ENCODE measurements at places on chromosomes 12 and 14.

DNA sequence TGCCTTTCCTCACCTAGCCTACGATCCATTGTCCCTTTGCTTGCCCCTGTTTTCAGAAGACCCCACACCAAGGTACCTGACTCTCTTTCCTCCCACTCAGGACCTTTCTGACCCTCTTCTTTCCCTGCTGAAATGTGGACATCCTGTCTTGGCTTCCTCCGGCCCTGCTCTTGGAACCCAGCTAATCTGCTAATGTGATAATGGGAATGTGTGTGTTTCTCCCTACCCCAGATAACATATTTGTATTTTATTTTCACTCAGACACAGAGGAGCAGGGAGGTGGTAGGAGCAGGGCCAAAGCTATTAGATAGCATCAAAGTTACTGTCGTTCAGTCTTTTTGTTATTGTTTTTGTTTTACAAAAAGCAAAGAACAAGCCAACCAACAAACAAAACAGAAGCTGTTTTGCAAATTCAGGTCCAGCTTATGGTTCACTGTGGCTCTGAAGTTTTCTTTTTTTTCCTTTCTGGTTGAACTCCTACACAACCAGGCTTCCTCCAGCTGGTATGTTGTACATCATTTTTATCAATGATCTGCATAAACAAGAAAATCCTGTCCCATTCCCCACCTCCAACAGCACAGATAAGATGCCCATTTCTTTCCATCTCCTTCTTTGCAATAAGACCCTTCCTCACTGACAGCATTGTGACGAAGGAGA, 137.3 kb downstream of the C12orf75 start:
- no peak for DNase-seq

GRCh38 chr12:1796515-1797010, 23.8 kb upstream of the LRTM2 start:
- DNase-seq, result no peak

- no peak for DNase-seq
Measured at GRCh38 chr12:58030566-58031279, 89.4 kb downstream of the ATP23 start.

- no peak for DNase-seq
Measured at GRCh38 chr12:3161861-3162260, 84.7 kb downstream of the TSPAN9 start.

- DNase-seq, result no peak
Measured at GRCh38 chr12:80059102-80059501, 40.2 kb upstream of the OTOGL start.

GRCh38 chr12:29024117-29024516, 125.0 kb upstream of the FAR2 start:
- DNase-seq, result no peak

GRCh38 chr12:111636209-111636945, 37.3 kb upstream of the ATXN2 start:
- peak; percentile 82 for DNase-seq

DNA sequence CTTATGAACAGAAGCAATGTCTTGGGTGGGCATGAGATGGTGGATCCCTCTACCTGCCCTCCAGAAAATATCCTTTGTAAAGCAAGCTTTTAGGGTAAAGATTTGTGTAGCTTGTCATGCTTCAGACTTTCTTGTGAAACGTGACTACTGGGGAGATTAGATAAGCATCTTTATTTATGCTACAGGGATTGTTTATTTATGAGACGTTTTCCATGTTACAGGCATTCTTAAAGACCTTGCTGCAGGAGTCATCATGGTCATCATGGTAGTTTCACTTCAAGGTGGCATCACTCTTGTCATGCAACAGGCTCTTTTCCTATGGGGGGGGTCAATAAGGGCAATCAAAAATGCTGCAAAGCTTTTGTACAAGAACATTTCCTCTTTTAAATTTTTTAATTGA, 8.2 kb upstream of the MIS18BP1 start:
- DNase-seq, result no peak

- peak; percentile 72 for DNase-seq
Measured at GRCh38 chr12:19856389-19856788, 417.1 kb downstream of the AEBP2 start.

- no peak for DNase-seq
Measured at GRCh38 chr12:123815968-123816367, 53.9 kb downstream of the DNAH10 start.

DNA sequence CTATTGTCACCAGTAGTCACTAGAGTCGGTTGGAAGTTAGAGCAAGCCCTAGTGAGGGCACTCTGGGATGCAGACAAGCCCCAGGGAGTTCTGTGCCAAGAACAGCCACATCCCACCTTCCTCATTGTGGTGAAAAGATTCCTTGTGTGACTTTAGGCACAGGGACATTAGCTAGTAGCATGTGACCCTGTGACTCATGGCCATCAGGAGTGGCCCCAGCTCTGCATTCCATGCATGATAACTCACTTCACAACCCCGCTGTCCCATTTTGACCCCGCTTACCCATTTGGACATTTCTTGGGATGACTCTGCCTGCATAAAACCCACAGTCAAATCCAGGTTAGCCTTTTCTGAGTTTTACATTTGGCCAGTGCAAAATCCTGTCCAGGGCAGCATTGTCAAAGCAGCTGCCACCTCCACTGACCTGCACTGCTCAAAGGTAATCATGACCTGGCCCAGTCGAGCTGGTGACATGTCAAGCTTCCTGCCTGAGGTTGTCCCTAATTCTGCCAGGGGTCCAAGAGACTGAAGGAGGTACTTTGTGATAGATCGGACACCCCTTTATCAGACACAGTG, 430.5 kb downstream of the DPF3 start:
- DNase-seq, result peak; percentile 14

DNA sequence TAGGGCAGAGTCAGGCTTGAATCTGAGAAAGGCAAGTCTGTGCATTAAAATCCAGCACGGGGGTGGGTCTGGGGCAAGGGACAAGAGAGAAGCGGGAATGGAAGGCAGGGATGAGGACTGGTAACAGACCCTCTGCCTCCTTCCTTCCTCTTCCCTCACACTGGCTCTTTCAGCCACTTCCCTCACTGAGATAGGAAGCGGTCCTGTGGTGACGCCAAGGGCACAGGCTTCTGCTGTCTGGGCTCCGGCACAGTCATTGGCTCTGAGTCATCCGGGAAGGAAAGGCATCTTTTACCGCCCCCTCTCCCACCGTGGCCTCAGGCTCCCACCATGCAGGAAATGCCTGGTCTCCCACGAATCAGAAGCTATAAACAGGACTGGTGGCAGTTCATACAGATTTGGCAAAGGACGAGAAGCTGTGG, 70.2 kb downstream of the ETV6 start:
- DNase-seq, result peak; percentile 43

DNA sequence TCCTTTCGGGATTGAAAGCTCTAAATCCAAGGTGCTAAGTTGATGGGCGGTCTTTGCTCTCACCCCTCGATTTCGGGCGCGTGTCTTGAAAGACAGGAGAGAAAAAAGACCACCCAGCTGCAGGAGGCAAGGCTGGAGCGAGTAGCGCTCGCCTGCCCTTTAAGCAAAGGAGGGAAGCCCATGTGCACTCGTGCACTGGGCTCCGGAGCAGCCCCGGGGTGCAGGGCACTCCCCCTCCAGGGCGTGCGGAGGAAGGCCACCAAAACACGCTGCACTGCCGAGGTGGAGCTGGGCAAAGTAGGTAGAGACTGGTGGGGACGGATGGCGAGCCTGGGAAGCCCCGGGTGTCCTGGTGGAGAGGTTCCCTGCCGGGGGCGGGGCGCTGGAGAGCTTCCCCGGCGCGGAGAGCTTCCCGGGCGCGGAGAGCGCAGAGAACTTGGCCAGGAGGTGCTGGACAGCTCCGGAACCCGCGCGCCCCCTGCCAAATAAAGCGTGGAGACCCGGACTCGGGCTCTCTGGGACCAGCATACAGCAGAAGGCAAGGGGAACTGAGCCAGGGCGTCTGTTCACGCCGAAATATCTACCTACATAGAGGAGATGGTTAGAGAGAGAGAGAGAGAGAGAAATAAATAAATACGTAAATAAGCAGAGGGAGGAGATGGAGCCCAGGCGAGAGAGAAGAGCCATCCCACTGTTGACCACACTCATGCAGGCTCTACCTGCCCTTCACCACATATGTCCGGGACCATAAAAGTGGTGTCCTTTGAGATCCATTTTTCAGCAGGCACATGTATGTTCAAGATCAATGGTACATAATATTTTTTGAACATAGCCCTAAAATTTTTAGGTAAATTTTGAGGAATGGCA, 662 bp upstream of the NELL2 start:
- DNase-seq, result peak; percentile 14

- no peak for DNase-seq
Measured at GRCh38 chr14:76456891-76457586, 81.1 kb downstream of the ESRRB start.

GRCh38 chr14:79721399-79722084, 489.8 kb downstream of the DIO2 start:
- DNase-seq, result peak; percentile 88

GRCh38 chr14:72800848-72801370, 93.0 kb downstream of the DPF3 start:
- no peak for DNase-seq

GRCh38 chr14:49982082-49982481, 89.2 kb downstream of the ARF6 start:
- no peak for DNase-seq

GRCh38 chr12:111355201-111355925, 13.5 kb downstream of the PHETA1 start:
- DNase-seq, result no peak

GRCh38 chr14:102525929-102526497, 16.4 kb upstream of the ANKRD9 start:
- DNase-seq, result no peak

GRCh38 chr12:100545092-100545491, 28.4 kb upstream of the GAS2L3 start:
- no peak for DNase-seq

- DNase-seq, result no peak
Measured at GRCh38 chr14:104868811-104869572, 3.9 kb downstream of the CEP170B start.

DNA sequence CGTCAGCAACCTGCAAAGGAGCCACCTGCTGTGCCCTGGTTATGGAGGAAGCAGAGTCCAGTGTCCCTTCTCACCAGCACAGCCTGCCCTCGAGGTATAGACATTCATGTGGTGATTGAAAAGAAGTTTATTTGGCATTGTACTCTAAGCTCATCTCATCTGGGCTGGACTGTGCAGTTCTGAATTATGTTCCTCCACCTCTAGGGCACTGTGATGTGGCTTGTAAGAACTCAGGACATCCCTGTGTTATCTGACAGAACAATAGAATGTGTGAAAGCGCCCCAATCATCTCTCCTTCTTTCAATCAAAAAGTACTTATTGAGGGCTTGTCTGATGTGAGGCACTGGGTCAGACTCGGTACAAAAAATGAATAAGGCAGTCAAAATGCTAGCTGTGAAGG, 140.1 kb downstream of the DHRS2 start:
- DNase-seq, result no peak

DNA sequence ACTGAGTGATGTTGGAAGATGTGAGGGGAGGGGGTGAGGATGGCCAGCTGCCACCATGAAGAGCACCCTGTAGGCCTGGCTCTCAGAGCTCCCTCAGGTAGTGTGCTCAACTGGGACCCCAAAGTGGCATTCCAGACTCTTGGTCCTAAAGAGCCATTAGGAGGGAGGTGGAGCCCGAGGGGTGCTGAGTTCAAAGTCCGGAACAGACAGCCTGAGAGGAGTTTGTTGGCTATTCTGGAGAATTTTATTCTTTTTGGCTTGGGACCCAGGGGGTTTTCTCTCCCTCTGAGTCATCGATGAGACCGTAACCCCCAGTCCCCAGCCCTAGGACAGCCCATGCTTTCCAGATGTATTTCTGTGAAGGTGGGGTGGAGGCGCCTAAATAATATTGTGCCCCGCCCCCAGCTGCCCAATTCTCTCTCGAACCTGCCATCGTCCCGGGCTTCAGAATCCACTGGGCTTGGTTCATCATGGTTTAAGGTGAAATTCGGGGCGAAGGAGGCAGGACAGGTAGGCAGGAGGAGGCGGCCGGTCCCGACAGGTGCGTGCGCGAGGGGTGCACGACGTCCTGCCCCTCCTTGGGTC, 690 bp upstream of the RBP5 start:
- DNase-seq, result no peak

- no peak for DNase-seq
Measured at GRCh38 chr14:103423050-103423461, 37.8 kb downstream of the MARK3 start.

DNA sequence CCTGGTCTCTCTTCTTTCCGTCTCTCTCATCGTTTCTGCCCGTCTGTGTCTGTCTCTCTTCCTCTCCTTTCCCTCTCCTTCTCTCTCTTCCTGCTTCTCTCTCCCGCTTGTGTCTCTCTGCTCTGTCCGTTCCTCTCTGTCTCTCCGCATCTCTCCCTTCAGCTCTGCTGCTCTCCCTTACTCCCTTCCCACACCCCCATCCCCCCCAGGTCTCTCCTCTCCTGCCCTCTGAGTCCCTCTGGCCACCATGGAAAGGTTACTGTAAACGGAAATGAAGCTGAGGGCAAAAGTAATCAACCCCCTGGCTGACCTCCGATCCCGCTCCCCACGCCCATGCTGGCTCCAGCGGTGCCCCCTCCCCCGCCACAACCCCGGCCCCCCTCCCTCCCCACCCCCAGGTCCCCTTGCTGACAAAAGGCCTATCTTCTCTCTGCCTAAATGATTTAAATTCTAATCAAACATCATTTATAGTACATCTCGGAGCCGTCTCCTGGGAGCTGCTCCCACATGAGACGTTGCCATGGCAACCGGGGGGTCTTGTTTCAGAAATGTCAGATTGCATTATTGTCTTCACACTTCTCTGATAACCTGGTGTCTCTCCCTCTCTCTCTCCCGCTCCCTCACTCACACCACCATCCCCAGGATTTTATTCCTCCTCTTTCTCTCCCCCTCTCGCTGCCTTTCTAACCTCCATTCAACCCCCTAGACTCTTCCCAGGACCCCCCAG, 203.8 kb downstream of the RBM19 start:
- DNase-seq, result no peak

- DNase-seq, result no peak
Measured at GRCh38 chr14:104882991-104883660, 18.1 kb downstream of the CEP170B start.

DNA sequence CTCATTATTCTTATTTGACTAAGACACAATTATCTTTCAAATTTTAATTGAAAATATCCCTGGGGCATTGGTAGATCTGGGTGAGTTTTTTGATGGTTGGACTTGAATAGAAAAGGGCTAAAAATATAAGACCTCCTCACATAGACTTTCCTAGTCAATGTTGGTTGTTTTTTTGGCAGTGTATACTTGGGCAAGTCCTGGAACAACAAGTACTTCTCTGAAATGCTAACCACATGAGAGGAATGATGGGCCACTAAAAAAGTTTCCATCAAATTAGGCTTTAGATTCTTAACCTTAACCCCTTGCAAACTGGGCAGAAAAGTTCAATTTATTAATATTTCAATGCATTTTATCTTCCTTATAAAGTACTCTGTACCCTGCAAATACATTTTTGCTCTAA, 97.6 kb downstream of the FGD4 start:
- DNase-seq, result no peak

GRCh38 chr14:55274751-55275150, 3.5 kb downstream of the FBXO34 start:
- DNase-seq, result no peak

- DNase-seq, result no peak
Measured at GRCh38 chr14:57957441-57957840, 91.5 kb upstream of the SLC35F4 start.

DNA sequence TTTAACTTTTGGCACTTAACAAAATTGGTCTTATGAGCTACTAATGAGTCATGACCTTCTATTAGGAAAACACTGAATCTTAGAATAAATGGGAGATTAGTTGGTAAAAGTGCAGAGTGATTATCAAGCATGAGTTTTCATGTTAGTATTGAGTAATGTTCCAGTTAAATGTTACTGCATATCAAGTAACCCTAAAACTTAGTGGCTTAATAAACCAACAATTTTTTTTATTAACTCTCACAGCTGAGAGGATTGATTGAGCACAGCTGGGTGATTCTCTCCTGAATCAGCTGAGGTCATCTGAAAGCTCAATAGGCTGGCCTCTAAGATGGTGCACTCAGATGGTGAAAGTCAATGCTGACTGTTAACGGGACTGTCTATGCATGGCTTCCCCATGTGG, 248.6 kb downstream of the BCL11B start:
- DNase-seq, result no peak

All from retinal pigment epithelial cell (primary cell).